ENCODE measurements at places on chromosomes 4 and X. TPM values are rescaled to one million over a fixed set of nuclear protein-coding genes. Genes with fewer than 3 reads are reported as not detected.

HSFX4 gene
- not detected for total RNA-seq

NALF2 gene
- not detected for total RNA-seq

TMPRSS11A gene
- not detected for total RNA-seq

SLIT2 gene
- total RNA-seq = 28.7 TPM

NPY2R gene
- 0.07 TPM for total RNA-seq

GRCh38 chrX:889966-890651, 259.5 kb downstream of the SHOX start:
- H3K4me3 ChIP-seq = no peak overlapping the region
- no peak for DNase-seq
- no peak overlapping the region for H3K27ac ChIP-seq
- H3K27me3 ChIP-seq = peaks cover 6% of the 10 kb centered on the region
- no peaks in the 10 kb centered on the region for H3K4me1 ChIP-seq

DNA sequence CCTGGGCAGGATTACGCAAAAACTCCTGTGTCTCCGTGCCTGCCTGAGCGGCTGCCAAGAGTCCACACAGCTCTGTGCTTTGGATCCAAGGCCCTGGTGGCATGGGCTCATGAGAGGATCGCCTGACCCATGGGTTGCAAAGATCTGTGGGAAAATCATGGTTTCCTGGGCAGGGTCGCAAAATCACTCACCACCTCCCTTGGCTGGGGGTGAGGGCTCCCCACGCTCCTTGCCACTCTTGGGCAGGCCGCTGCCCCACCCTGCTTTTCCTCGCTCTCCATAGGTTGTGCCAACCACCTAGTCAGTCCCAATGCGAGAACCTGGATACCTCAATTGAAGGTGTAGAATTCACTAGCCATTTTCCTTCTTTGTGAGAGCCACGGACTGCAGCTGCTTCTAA, 66.5 kb upstream of the MAGEB18 start:
- no peaks in the 10 kb centered on the region for H3K27me3 ChIP-seq
- H3K36me3 ChIP-seq = no peaks in the 10 kb centered on the region
- H3K4me1 ChIP-seq = no peaks in the 10 kb centered on the region
- no peak overlapping the region for H3K4me3 ChIP-seq

GRCh38 chr4:184267673-184268583, 50.3 kb upstream of the ENPP6 start:
- peaks cover 25% of the 10 kb centered on the region for H3K4me1 ChIP-seq
- H3K4me3 ChIP-seq = peak overlapping the region; percentile 47
- H3K36me3 ChIP-seq = no peaks in the 10 kb centered on the region
- H3K27ac ChIP-seq = peak overlapping the region; percentile 57
- peak; percentile 65 for DNase-seq

GRCh38 chrX:10160211-10160610, 3.4 kb downstream of the CLCN4 start:
- H3K27me3 ChIP-seq = no peaks in the 10 kb centered on the region
- no peak for DNase-seq
- no peaks in the 10 kb centered on the region for H3K36me3 ChIP-seq

GRCh38 chrX:21952624-21953023, 12.1 kb downstream of the SMS start:
- peaks cover 13% of the 10 kb centered on the region for H3K36me3 ChIP-seq
- H3K4me1 ChIP-seq = peaks cover 5% of the 10 kb centered on the region

DNA sequence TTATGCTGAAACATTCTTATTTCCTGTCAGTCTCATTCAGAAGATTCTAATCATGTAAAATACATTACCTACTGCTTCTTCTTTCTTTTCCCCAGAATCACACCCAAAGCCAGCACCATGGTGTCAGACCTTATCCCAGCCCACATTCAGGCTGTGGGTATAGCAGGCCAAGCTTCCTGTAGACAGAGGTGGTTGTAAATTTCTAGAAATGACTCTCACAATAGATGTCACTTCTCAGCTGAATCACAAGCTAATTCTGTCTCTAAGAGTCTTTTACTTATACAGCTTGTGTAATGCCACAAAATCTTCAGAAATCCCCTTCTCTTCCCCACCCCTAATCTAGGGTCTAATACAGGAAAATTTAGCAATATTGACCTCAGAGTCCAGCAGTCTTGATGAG, 239.6 kb downstream of the PARM1 start:
- H3K36me3 ChIP-seq = no peaks in the 10 kb centered on the region
- no peaks in the 10 kb centered on the region for H3K4me1 ChIP-seq
- no peak overlapping the region for H3K27ac ChIP-seq
- H3K27me3 ChIP-seq = no peaks in the 10 kb centered on the region

DNA sequence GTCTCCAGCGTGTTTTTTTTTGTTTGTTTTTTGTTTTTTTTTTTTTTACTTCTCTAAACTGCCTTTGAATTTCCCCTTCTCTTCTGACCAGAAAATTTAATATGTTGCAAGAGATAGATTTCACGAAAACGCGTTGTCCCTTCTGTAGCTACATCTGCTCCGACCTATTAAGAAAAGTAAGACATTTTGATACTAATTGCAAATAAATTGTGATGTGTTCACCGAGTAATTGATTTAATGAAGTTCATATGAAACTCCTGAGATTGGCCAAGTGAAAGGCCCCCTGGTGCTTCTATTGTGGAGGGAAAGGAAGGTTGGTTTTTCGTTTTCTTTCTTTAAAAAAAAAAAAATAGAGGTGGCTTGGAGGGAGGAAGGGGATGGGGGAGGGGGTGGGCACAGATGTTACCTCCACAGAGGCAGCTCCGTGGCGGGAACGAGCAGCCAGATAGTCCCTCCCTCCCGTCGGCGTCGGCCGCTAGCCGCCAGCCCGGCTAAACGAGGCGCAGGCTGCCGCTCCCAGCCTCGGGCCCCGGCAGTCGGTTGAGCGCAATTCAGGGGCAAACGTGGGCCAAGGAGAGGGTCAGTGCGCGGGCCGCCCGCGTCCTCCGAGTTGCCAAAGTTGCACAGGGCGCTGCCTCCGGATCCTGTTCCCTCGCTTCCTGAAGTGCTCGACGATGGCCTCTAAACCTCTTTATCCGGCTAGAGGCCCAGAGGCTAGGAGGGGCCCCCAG, 139.1 kb upstream of the ZIC3 start:
- no peak overlapping the region for H3K4me3 ChIP-seq
- H3K4me1 ChIP-seq = no peaks in the 10 kb centered on the region
- H3K27ac ChIP-seq = no peak overlapping the region

- peak; percentile 77 for DNase-seq
- H3K27me3 ChIP-seq = no peaks in the 10 kb centered on the region
- H3K4me3 ChIP-seq = no peak overlapping the region
- H3K36me3 ChIP-seq = no peaks in the 10 kb centered on the region
- no peak overlapping the region for H3K27ac ChIP-seq
These were observed 133.6 kb upstream of the GIMD1 start for GRCh38 chr4:106502106-106502699.

DNA sequence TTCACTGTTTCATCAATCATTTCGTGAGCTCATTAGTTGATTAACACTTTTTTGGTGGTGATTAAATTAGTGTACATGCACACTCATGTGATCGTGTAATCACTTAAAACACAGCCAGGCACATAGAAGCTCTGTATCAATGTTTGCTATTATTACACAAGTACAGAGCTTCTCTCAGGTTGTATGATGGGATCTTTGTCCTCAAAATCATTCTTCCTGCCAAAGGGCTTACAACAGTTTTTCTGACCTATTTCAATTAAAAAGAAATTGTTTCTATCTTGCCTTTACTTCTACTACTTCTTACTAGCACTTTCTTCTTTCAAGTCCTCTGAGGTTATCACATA, 145.1 kb downstream of the AMELX start:
- no peak for DNase-seq
- H3K27me3 ChIP-seq = no peaks in the 10 kb centered on the region
- H3K27ac ChIP-seq = no peak overlapping the region
- H3K4me1 ChIP-seq = no peaks in the 10 kb centered on the region

Measured in PC-3 (cell line).